Stimulated activated CD4-positive, alpha-beta T cell treated with anti-CD3 and anti-CD28 coated beads, Interleukin-12 subunit alpha, Interleukin-12 subunit beta, amount 100 ng/mL, for 24 hours (primary cell): ENCODE measurements at places on chromosomes 4 and X.

GRCh38 chrX:71935476-71935875 is 24.8 kb downstream of the NHSL2 start:
- no peak for DNase-seq

GRCh38 chrX:144918936-144919335 is 328.4 kb upstream of the SPANXN1 start:
- DNase-seq = no peak

DNA sequence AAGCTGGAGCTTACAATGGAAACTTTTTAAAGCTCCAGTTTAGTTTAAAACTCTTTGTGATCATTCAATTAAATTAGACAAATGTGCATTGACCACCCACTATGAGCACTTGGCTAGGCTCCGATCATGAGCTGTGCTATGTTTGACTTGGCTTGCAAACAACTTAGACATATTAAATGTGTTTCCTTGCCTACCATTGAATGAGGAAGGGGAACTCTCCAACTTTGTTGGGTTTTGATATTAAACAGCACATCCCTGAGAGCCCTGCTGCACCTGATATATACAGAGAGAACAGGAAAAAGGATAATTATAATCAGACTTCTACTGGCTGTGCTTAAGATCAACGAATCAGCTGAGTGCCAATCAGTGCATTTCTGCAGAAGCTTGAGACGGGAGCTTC is 71.4 kb upstream of the ADGRL3 start:
- DNase-seq = no peak

- no peak for DNase-seq
Observed at GRCh38 chr4:76449833-76450232, 14.8 kb downstream of the SHROOM3 start.

DNA sequence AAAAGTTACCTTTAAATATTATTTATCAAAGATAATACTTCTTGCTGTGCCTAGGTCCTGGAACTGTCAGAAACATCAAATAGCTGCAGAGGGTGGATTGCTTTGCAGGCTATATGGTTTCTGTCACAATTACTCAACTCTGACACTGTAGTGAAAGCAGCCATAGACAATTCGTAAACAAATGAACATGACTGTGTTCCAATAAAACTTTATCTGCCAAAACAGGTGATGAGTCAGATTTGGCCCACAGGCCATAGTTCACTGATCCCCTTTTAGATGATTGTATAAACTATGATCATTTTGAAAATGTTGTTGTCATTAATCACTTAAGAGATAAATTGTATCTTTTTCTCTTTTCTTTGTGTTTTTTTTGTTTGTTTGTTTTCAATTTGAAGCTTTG is 8.4 kb upstream of the MEPE start:
- DNase-seq = no peak

DNA sequence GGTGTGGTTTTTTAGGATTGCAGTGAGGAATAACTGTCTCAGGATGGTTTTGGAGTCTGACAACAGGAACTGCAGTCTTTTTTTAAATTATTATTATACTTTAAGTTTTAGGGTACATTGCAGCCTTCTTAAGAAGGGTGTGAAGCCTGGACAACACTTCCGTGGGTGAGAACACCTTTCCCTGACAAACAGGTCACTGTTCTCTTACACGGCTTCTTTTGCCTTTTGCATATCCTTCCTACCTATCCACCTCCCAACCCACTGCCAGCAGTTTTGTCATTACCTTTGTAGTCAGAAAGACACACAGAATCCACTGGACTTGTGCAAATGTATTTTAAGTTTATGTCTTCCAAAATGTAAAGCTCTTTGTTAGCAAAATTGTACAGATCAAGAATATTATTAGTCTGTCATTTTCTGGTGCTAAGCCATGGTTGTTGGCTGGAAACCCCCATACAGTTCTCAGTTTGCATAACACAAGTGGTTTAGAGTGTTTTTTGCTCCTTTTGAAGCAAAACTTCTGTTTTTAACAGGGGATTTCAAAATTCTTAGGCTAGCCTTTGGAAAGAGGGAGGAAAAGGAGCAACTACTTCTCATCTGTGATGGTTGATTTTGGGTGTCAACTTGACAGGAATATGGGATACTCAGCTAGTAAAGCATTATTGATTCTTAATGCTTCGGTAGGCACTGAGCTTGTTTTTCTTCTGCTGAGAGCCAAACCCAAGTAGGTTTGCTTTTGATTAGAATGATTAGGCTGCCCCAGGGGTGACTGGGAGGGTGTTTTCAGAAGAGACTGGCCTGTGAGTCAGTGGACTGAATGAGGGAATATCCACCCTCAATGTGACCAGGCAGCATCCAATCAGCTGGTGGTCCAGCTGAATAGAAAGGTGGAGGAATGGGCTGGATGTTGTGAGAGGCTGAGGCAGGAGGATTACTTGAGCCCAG is 29.4 kb upstream of the KLHL2 start:
- DNase-seq = no peak

DNA sequence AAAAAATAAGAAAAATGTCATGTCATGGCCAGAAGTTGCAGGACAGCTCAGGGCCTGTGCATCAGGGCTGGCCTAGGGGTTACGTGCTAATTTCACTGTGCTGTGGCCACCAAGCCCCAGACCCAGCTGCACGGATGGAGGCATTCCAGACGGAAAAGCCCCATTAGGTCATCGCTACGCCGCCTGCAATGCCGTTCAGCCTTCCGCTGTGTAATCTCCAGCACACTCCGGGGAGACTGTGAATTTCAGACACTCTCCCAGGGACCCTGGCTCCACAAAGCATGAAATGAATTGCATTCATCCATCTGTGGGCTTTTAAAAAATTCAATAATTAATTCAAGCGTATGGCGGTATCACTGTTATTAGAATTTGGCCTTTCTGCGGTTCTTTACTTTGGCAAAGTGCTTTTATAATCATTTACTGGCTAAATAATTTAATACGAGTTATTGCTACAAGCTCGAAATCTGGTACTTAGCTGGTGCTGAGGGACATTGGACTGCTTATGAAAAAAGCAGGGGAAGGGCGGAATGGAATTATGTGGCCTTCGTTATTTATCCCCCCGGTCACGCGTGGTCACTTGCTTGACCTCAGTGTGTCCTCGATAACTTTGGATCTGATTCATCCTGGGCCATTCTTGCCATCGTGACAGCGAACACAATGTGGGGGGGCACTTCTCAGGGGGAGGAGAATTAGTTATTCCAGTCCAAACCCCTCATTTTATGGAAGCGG is 9.0 kb upstream of the NSG1 start:
- no peak for DNase-seq

DNA sequence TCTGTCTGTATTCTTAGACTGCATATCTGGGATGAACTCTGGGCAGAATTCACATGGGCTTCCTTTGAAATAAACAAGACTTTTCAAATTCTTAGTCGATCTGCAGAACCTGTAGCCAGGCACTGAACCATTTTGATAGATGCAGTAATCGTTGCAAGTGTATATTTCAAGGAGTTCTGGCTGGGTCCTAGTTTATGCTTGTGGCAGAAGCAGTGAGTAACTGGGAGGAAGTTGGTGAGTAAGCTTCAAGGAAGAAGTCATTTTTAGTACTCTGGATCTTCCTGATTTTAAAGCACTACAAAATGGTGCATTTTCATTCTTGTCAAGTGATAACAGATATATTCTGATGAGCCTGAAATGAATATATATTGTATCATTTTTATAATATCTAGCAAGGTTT is 9.5 kb downstream of the HPRT1 start:
- no peak for DNase-seq

- no peak for DNase-seq
Observed at GRCh38 chr4:68152411-68152810, 22.7 kb upstream of the TMPRSS11F start.

DNA sequence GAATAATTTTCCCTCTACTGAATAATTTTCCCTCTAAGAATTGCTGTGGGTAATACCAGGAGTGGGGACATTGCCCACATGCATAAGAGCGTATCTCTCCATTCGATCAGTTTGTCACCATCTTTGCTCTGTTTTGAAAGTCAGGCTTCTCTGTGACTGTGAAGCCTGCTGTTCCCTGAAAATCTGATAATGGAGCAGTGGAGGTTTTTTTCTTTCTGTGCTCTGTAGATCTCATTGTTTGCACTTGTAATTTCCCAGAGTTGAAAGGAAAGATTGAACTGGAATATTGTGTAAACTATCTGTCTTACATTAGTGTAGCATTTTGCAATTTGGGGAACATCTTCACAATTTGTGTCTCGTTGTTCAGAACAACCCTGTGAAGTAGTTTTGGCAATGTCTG is 4.3 kb downstream of the ZXDB start:
- no peak for DNase-seq

DNA sequence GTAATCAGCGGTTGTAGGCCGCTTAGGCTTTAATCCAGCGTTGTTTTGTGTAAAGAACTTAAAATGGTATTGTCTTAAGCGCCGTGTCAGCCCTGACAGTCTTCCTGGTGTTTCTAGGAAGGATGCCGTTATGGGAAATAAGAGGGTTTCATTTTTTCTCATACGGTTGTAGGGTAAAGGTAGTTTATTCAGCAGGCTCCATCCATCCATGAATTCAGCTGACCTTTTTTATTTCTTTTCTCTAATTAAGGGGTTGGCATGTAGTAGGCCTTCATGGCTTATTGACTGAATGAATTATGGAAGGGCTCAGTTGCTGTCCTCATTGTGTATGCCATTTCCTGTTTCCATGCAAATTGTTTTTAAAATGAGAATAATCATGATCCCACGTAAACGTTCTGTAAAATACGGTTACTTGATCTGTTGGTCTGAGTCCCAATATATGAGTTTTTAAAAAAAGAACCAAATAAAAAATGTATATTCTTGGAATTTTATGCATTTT is 693 bp downstream of the OCIAD1 start:
- no peak for DNase-seq

DNA sequence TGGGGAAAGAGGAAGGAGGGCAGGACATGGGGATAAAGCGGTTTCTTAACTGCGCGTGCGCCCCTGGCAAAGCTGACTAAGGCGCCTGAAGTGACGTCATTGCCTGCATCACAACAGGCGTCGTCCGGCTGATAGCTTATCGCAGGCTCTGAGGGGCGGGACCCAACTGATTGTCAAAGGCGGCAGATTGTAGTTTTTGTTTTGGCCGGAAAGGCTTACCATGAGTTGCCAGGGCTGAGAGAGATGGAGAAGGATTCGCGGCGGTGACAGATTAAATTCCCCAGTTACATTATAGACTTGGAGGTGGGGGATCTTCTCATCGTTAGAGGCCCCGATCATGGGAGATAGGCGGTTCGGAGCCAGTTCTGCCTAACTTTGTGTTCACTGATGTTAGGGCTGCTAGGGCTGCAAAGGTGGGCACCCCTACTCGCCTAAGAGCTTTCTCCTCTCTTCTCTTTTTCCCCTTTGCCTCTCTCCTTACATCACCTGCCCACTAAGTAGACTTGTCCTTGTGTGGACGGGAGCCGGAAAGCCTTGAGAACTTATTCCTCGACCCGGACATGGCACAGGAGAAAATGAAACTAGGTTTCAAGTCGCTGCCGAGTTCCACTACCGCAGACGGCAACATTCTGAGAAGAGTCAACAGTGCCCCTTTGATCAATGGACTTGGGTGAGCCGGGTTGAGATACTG is 148.9 kb upstream of the PLAC1 start:
- DNase-seq = peak; percentile 79
